Smooth muscle cell of the umbilical artery (primary cell): ENCODE measurements at places on chromosomes 11 and 22. TPM values are rescaled to one million over a fixed set of nuclear protein-coding genes. Genes with fewer than 3 reads are reported as not detected.

CASP5 gene
- not detected in 2 replicates for total RNA-seq

RIMBP3C gene
- total RNA-seq, result 0.14 and 0.59 TPM in 2 replicates

IFITM10 gene
- total RNA-seq, result 1.0 and 1.5 TPM in 2 replicates

FREY1 gene
- 1.1 and 1.8 TPM in 2 replicates for total RNA-seq

SHISAL1 gene
- total RNA-seq, result 2.2 and 3.9 TPM in 2 replicates

GANAB gene
- 505 and 539 TPM in 2 replicates for total RNA-seq

OR51E1 gene
- total RNA-seq, result under 0.01 TPM in 1 of 2 replicates, not detected in the other

TRIM29 gene
- 0.51 and 3.3 TPM in 2 replicates for total RNA-seq

KCNQ1OT1 gene
- total RNA-seq, result 5.0 and 6.1 TPM in 2 replicates

MRGPRF gene
- 9.8 and 14.7 TPM in 2 replicates for total RNA-seq

KCNJ1 gene
- total RNA-seq, result not detected in 2 replicates

RAB39A gene
- total RNA-seq, result not detected in 2 replicates

GGTLC3 gene
- not detected in 2 replicates for total RNA-seq

BRSK2 gene
- 0.65 and 0.89 TPM in 2 replicates for total RNA-seq

TPCN2 gene
- 8.0 and 11.0 TPM in 2 replicates for total RNA-seq

HIRA gene
- total RNA-seq, result 20.8 and 34.2 TPM in 2 replicates

FOSL1 gene
- total RNA-seq, result 6.2 and 31.1 TPM in 2 replicates

KCNQ1 gene
- not detected in 2 replicates for total RNA-seq

WBP2NL gene
- 0.59 and 0.60 TPM in 2 replicates for total RNA-seq

TNRC6B gene
- 18.1 and 21.5 TPM in 2 replicates for total RNA-seq

TBC1D10A gene
- 25.9 and 32.7 TPM in 2 replicates for total RNA-seq

C11orf91 gene
- not detected in 2 replicates for total RNA-seq

TRIM51 gene
- total RNA-seq, result not detected in 2 replicates

OR5T1 gene
- not detected in 2 replicates for total RNA-seq

CDCA5 gene
- 1.8 and 6.0 TPM in 2 replicates for total RNA-seq

TMEM258 gene
- 19.6 and 62.4 TPM in 2 replicates for total RNA-seq

OR5L2 gene
- total RNA-seq, result not detected in 2 replicates

MAP6 gene
- total RNA-seq, result 0.59 and 0.69 TPM in 2 replicates

TMEM121B gene
- total RNA-seq, result under 0.01 and 0.09 TPM in 2 replicates

PLET1 gene
- not detected in 2 replicates for total RNA-seq

CELSR1 gene
- total RNA-seq, result 1.5 and 7.3 TPM in 2 replicates

MUC5B gene
- not detected in 2 replicates for total RNA-seq

PHLDA2 gene
- 5.0 and 13.2 TPM in 2 replicates for total RNA-seq

ASPHD2 gene
- 2.1 and 2.3 TPM in 2 replicates for total RNA-seq

RTN4R gene
- total RNA-seq, result 0.59 and 0.97 TPM in 2 replicates

PRRG4 gene
- under 0.01 and 0.09 TPM in 2 replicates for total RNA-seq

CHRNA10 gene
- total RNA-seq, result 0.59 and 0.88 TPM in 2 replicates

KCNE3 gene
- 0.60 and 4.5 TPM in 2 replicates for total RNA-seq

GUCY1A2 gene
- under 0.01 and 0.18 TPM in 2 replicates for total RNA-seq

HTR3B gene
- total RNA-seq, result not detected in 2 replicates

OR5P2 gene
- not detected in 2 replicates for total RNA-seq

OR8B2 gene
- not detected in 2 replicates for total RNA-seq
